ENCODE measurements at places on chromosomes 7 and 10. TPM values are rescaled to one million over a fixed set of nuclear protein-coding genes. Genes with fewer than 3 reads are reported as not detected.

Gene AKR1C8
- total RNA-seq: not detected

Gene OR9A2
- total RNA-seq: not detected

DNA sequence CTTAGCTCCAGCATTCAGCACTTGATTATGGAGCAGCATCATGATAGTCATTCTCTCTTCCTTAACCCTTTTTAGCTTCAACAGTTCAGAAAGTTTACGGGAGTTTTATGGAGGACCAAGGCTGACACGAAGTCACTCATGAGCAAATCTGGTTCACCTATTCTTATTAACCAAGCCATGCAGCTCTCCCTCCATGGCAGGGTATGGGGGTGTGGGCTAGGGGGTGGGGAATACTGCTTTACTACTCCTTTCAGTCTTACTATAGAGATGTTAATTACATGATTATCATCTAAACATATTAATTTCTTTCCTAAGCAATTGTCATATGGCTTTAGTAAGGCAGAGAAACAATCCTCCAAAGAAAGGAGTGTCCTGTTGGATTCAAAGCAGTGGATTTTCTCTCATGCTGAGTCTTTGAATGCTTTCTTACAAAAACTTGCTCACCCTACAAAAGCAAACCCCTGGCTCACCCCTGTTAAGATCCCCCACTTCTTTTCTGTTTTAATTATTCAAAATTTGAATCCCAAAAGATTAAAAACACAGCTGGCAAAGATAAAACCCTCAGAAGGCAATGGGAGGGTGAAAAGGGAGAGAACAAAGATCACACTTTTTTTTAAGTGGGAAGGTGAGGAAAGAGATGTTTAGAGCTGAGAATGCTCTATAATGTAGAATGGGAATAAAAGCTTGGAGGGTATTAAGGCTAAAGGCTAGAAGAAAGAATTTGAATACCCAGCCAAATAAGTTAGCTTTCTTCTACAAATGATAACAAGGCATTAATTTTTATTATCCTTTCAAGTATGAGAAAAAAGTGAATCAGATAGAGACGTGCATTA lies 46.4 kb upstream of the SEMA3E start:
- DNase-seq: no peak

GRCh38 chr7:33700001-33700899 lies 205.1 kb upstream of the BMPER start:
- no peak for DNase-seq

GRCh38 chr10:18059826-18060559 lies 80.2 kb upstream of the CACNB2 start:
- DNase-seq: no peak

DNA sequence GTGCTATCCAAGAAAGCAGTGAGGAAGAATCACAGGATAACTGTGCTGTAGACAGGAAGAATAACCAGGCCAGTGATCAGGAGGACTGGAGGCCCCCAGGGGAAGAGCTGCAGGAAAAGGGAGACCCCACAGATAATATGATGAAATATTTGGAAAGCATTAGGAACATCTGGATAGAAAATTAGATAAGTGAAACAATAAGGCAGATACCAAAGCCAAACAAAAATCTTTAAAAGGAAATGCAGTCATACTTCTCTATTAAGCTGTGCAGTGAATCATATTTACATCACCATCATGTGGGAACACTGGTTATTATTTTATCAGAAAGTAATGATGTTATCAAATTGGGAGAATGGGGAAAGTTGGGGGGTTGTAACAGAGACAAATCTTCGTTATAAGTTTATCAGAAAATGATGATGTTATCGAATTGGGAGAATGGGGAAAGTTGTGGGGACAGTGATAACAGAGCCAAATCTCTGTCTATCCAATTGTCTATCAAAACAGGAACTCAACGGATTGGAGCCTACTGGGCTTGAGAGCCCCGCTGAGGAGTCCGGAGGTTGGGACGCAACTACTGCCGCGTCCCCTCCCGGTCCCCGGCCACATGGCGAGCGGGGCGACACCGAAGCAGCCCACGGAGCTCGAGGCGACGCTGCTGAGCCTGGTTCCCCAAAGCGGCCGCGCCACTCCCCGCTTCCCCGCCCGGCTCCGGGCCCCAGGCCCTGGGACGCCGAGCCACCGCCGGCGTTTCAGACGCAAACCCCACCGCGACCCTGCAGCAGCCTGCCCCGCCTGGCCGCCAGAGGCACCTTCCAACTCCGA lies 14.0 kb upstream of the RALA start:
- no peak for DNase-seq

GRCh38 chr7:152967958-152968357 lies 208.4 kb downstream of the ACTR3B start:
- DNase-seq: no peak

GRCh38 chr10:126904818-126905701 lies at the start of gene DOCK1:
TSS of gene DOCK1 (plus strand) at chr10:126905428. CDS start at chr10:126905518, 90 bp downstream.
- peak; percentile 72 for DNase-seq

- peak; percentile 26 for DNase-seq
Observed at GRCh38 chr7:87934699-87935383, 790 bp downstream of the ADAM22 start.

DNA sequence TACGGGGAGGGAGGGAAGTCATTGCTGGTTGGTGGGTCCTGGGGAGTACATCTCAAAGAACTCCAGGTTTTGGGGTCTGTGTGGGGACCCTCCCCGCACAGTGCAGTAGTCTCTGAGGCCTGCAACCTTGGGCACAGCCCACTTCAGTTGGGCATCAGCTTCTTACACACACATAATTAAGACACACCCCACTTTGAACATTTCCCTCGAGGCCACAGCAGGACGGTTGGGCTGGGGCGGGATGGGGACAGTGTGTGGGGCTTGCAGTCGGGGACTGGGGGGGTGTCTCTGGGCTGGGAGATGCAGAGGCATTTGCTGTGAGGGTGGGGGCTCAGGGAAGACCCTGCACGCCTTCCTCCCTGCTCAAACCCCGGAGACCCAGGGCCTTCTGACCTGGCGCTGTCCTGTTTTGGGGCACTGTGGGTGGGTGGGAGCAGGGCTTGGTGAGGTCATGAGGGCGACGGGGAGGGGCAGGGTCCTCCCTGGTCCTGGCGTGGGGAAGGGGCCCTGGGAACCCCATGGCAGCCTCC lies 1.3 kb downstream of the LFNG start:
- no peak for DNase-seq
